ENCODE measurements at places on chromosomes 5 and 9. TPM values are rescaled to one million over a fixed set of nuclear protein-coding genes. Genes with fewer than 3 reads are reported as not detected.

GRIA1 gene
- total RNA-seq, result 3.4 TPM

TSSK1B gene
- not detected for total RNA-seq

TAF1L gene
- not detected for total RNA-seq

LCN12 gene
- total RNA-seq, result not detected

PCDHB16 gene
- under 0.01 TPM for total RNA-seq

CCDC183 gene
- total RNA-seq, result under 0.01 TPM

SLC9A3 gene
- 2.1 TPM for total RNA-seq

KIAA0825 gene
- total RNA-seq, result 2.5 TPM

POLR3G gene
- 14.1 TPM for total RNA-seq

PBX3 gene
- 20.6 TPM for total RNA-seq

ASPN gene
- 2.1 TPM for total RNA-seq

ARSI gene
- 1.2 TPM for total RNA-seq

SEPTIN8 gene
- total RNA-seq, result 45.4 TPM

TAF11L10 gene
- total RNA-seq, result not detected

PROB1 gene
- total RNA-seq, result 2.3 TPM

C5orf58 gene
- total RNA-seq, result not detected

TMEM174 gene
- not detected for total RNA-seq

FCN2 gene
- total RNA-seq, result not detected

UNC13B gene
- 15.8 TPM for total RNA-seq

OR1J1 gene
- not detected for total RNA-seq

PIK3R1 gene
- 12.6 TPM for total RNA-seq

LCN9 gene
- total RNA-seq, result not detected

NUTM2F gene
- total RNA-seq, result not detected

GAS1 gene
- 54.6 TPM for total RNA-seq

PLPP7 gene
- 14.9 TPM for total RNA-seq

MARCOL gene
- total RNA-seq, result not detected

SPATA9 gene
- total RNA-seq, result not detected

IGFBPL1 gene
- total RNA-seq, result not detected

SHC3 gene
- 4.1 TPM for total RNA-seq

ADGRD2 gene
- not detected for total RNA-seq

SV2C gene
- total RNA-seq, result not detected

NTNG2 gene
- total RNA-seq, result 0.58 TPM

GPX8 gene
- total RNA-seq, result 187 TPM

PTGS1 gene
- total RNA-seq, result 9.4 TPM

TTC23L gene
- total RNA-seq, result not detected

ZNF367 gene
- total RNA-seq, result 2.3 TPM

WDR38 gene
- total RNA-seq, result not detected

PPP6C gene
- 19.9 TPM for total RNA-seq

TLR4 gene
- total RNA-seq, result 23.9 TPM

RNF183 gene
- total RNA-seq, result not detected

SLC35D2 gene
- total RNA-seq, result 20.2 TPM

ACOT12 gene
- total RNA-seq, result not detected

SETD9 gene
- 5.0 TPM for total RNA-seq

SAP30L gene
- total RNA-seq, result 54.8 TPM

MAMDC2 gene
- total RNA-seq, result 0.86 TPM

ABO gene
- total RNA-seq, result not detected

SCGB3A2 gene
- total RNA-seq, result not detected

IFNK gene
- not detected for total RNA-seq

KCNT1 gene
- not detected for total RNA-seq

C9 gene
- total RNA-seq, result not detected

CAVIN4 gene
- total RNA-seq, result not detected

SPINK1 gene
- not detected for total RNA-seq

DMRT3 gene
- not detected for total RNA-seq

LCN15 gene
- total RNA-seq, result not detected

KLF4 gene
- total RNA-seq, result 1.2 TPM

UIMC1 gene
- total RNA-seq, result 22.8 TPM
